ENCODE measurements at places on chromosomes 7 and 10.

- DNase-seq: no peak
These were observed 2.8 kb downstream of the EBF3 start for GRCh38 chr10:129961157-129961701.

DNA sequence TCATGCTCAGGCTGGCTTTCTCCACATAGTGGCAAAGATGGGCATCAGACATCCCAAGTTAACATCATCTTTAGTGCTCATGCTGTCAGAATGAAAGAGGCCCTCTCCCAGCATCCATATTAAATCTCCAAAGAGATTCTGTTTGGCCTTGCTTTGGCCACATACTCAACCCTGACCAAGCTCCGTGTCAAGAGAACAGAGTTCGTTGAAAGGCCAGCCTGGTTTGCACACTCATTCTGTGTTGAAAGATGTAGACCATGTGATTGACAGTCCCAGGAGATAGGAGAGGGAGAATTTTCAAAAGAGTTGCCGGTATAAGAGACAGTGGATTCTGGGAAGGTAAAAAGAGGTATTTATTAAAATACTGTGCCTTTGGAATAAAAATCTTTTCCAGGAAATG is 19.7 kb downstream of the MET start:
- no peak for DNase-seq

DNA sequence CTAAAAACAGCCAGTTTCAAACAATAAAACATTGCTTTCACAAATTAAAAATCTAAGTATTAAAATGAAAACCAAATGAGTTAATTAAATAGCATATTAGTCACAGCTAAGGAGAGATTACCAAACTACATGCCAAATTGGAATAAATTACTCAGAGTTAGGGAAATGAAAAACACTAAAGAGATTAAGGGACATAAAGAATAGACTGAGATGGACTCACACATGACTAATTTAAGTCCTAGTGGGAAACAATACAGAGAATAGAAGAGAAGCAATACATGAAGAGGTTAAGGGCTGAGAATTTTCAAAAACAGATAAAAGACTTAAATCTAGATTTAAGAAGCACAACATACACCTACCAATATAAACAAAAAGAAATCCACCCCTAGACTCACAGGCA is 110.6 kb downstream of the ZFAND4 start:
- no peak for DNase-seq

GRCh38 chr10:86067436-86068050 is 299.1 kb downstream of the GRID1 start:
- DNase-seq: no peak

DNA sequence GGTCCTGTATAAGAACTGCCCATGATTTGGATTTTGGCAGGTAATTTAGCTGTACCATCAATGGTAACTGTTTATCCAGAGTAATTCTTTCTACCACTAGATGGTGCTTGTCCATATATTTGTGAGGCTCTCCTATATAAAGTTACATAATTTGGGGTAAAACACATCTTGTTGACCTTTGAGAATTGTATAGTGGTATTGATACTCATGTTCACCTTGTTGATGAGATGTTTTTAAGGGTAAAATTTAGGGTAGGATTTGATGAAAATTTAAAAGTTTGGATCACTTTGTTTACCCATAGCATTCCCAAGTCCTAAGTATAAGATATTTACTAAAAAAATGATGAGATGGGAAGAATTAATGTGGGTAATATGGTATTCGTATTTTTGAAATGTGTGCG is 31.6 kb downstream of the ST7 start:
- peak; percentile 24 for DNase-seq

GRCh38 chr10:62199584-62199983 is 69.1 kb downstream of the RTKN2 start:
- no peak for DNase-seq

- peak; percentile 59 for DNase-seq
These were observed 156.3 kb downstream of the PHF14 start for GRCh38 chr7:11130012-11130411.

GRCh38 chr10:17910125-17910789 is 41.5 kb upstream of the SLC39A12 start:
- peak; percentile 60 for DNase-seq

GRCh38 chr7:130303982-130304381 is 11.0 kb downstream of the CPA4 start:
- no peak for DNase-seq

GRCh38 chr10:125768219-125768855 is 7.3 kb downstream of the MMP21 start:
- peak; percentile 13 for DNase-seq

DNA sequence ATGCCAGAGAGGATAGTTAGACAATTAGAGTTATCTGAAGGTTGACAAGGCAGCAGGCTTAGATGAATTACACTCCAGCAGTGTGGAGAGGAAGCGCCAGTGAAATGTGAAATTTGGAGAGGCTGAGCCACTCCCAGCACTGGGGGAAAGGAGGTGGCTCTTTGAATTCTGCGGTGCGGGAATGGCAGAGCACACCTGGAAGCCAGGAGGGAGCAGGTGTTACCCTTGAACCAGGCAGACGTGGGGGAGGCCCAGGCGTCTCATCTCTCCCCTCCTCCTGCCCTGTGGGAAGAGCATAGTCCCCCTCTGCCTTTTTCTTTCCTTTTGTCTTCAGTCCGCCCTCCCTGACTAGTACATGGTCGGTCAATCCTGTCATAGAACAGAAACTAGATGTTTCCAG is 203.1 kb downstream of the DPP6 start:
- no peak for DNase-seq

DNA sequence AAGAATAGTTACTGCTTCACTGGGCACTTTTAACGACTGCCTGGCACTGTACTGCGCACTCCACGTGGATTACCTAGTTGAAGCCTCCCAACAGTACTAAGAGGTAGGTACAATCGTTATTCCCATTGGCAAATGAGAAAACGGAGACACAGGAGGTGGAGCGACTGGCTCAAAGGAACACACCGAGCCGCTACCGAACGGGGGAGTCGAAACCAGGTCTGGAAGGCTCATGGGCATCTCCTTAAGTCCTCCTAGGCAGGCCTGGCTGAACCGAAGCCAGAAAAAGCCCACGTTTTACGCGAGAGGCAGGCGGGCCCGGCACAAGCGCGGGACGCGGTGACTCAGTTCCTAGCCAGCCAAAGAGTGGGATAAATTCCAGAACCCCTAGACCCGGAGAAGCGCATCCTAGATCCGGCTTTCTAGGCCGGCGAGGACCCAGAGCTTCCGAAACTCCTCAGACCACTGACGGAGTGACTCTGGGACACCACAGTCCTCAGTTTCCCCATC is 472 bp downstream of the PDAP1 start:
- peak; percentile 70 for DNase-seq

- DNase-seq: peak; percentile 73
These were observed 43.6 kb upstream of the KLF6 start for GRCh38 chr10:3828404-3829155.

DNA sequence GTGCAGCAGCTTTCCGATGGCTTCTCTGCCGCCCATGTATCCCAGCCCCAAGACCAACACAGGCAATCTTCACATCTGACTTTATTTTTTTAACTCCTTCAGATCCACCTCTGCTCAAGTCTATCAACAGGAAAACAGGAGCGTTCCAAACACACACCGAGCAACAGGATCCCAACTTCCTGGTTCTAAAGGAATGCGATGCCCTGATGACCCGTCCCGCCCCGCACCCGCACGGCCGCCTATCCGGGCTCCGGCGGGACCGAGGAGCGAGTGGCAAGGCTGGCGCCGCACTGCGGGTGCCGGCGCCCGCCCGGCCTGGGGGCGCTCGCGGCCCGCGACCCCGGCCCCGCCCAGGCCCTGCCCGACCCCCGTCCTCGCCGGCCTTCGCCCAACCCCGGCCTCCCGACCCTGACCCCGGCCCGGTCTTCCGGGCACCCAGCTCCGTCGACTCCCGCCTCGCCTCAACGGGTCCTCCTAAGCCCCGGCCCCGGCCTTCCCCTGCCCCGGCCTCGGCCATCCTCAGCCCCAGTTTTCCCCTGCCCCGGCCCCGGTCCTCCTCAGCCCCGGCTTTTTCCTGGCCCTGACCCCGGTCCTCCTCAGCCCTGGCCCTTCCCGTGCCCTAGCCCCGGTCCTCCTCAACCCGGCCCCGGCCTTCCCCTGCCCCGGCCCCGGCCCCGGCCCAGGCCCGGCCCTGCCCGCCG is 730 bp downstream of the LARP4B start:
- peak; percentile 25 for DNase-seq

DNA sequence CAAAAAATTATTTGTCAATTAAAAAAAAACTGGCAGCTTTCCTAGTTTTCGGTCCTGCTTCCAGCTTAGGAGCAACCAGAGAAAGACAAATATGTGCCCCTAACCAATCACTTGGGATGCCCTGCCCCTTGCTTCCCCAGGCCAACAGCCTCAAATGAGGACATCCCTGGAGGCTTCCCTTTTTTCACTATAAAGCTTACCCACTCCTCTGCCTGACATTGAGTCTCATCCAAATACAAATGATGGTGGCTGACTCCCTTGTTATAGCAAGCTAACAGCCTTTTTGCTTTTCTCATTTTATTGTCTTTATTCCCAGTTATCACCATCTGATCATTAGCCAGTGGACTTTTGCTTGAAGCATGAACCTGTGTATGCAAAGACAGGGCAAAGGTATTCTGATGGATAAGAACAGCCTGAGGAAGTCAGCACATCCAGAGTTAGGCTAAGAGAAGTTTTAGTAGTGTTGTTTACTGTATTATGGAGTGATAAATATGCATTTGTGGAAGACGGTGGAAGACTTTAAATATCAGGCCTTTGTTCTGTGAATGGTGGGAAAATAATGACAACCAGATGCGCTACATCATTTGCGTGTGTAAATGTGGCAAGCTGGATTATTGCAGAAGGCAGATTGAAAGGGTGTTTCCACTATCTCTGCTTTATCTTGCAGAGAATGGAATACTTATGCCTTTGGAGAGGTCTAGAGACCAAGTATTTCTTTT is 1.7 kb upstream of the CCM2 start:
- no peak for DNase-seq

DNA sequence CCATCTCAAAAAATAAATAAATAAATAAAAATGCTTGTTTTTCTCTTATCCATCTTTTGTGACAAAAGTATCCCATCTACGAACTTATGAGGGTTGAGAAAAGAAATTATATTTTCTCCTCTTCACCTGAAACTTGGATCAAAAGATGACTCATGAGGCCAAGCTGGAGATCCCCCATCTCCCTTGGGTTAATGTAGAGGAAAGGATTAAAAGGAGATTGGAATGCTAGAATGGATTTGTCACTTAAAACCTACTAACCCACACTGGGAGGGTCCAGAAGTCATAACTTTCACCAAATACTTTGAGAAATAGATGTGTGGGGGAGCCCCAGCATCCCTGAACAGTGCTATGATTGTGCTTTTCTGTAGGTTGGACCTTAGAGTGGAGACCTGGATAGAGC is 46.3 kb upstream of the PIK3CG start:
- no peak for DNase-seq

- no peak for DNase-seq
These were observed 2.5 kb downstream of the CHRM2 start for GRCh38 chr7:136870866-136871487.

DNA sequence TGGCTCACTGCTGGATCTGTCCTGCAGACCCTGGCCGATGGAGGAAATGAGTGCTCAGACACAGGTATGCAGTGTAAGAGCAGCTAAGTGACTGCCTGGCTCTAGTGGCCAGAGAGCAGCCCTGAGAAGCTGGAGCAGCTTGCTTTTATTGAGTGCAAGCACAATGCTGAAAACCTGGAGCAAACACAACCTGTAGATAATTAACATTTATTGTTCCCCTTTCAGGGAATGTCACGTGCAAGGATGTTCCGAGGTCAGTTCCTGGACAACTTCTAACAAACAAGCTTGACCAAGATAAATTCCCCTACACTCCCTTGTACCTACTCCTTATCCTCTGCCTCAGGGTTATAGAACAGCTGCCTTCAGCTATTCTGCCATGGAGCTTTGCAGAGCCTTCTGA is 31.3 kb downstream of the DDC start:
- no peak for DNase-seq

DNA sequence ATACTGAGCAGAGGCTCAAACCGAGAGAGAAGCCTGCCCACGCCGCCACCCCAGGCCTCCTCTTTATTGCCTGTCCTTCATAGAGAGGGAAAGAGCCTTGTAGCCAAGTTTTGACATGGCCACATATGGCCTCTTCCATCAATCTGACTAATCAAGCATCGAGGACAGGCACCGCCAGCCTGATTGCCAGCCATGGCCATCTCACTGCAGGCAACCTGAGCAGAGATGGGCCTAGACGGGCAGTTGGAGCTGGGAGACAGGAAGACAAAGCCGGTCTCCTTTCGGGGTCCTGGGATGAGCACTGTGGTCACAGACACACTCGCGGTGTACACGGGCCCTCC is 67.2 kb downstream of the EBF3 start:
- DNase-seq: no peak

- no peak for DNase-seq
These were observed 99.8 kb upstream of the SVIL start for GRCh38 chr10:29734640-29734961.

DNA sequence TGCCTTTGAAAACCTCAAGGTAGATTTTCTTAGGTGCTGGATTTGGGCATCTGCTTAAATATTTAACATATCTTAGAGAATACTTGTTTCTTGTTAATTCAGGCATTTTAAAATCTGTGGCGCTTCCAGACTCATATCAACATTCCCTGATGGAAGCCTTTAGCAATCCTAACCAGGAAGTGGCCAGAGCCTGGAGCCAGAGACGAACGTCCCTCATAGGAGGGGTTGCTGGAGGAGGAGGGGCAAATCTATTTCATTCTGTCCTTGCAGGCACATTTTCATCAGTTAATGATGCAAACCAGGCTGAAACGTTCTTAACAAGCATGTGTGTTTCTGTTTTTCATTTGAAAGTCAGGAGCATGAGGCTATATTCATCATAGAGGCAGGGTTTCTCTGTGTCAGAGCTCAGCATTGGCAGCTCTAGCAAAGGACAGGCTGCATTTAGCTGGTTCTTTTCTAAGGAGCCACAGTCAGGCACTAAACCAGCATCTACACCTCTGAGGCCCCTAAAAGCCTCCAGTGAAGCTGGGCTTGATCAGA is 17.8 kb upstream of the IFIT2 start:
- DNase-seq: peak; percentile 88

- no peak for DNase-seq
These were observed 5.0 kb downstream of the GAD2 start for GRCh38 chr10:26221541-26221940.

DNA sequence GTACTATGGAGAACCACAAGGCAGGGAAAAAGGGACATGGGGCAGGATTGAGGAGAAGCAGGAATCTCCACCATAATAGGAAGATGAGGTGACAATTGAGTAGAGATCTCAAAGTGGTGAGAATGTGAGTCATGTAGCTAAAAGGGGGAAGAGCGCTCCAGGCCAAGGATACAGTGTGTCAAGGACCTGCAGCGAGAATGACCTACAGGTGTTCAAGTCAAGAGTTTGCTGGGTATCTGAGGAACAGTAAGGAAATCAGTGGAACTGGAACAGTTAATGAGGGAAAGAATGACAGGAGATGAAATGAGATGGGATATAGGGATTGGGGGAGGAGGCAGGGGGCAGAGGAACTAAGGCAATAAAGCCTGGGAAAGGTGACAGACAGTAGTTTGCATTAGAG is 33.6 kb downstream of the SFR1 start:
- DNase-seq: no peak
